Tibial nerve (tissue), 4 donors: ENCODE measurements at places on chromosomes 7 and 10. TPM values are rescaled to one million over a fixed set of nuclear protein-coding genes. Genes with fewer than 3 reads are reported as not detected.

DNA sequence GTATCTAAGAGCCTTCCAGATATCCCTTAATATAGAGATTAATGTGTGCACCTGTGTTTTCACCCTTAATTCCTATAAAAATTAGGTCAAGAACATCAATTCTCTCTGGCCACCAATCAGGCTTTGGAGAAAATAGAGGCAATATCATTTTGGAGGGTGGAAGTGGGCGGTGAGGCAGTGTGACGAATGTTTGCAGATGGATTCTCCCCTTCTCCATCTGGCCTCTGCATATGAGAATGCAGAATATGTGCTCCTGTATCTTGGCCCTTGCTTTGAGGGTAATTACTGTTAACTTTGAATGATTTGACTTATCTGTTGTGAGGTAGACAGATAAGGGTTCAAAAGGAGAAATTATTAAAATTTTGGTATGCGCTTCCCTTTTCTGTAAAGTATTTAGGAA, 304.0 kb upstream of the NPSR1 start:
- no peak for DNase-seq

GRCh38 chr10:22685926-22686325, 28.5 kb downstream of the PIP4K2A start:
- peak; percentile 44 for DNase-seq

- DNase-seq = no peak
Measured at GRCh38 chr10:62985807-62986600, 147.1 kb upstream of the NRBF2 start.

- no peak for DNase-seq
Measured at GRCh38 chr10:103894441-103894864, 23.5 kb downstream of the STN1 start.

- no peak for DNase-seq
Measured at GRCh38 chr7:3480197-3480596, 179.1 kb downstream of the SDK1 start.

DNA sequence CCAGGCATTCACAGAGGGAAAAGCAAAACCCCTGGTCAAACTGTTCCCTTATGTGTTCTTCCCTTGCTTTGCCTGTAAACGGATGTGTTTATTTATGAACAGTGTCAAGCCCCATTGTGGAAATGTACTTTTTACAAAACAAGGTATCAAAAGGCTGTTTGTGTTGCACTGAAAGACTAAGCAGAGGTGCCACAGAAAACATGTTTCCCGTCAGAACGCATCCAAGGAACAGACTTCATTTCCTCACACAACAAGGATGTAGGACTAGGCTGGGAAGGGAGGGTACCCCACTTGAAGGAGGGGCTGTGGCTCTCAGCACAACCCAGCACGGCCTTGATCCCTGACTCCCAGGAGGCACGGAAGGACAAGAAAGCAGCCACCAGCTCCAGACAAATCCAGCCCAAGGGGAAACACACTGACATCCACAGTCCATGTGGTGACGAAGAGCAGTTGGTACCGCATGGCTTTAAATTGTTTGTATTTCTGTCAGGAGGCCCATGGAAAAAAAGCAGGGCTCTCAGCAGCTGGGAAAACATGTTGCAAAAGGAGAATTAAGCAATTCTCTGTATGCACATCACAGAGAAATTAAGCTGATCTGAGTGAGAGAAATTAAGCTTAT, 85.6 kb downstream of the RNF216 start:
- DNase-seq = peak; percentile 34

DNA sequence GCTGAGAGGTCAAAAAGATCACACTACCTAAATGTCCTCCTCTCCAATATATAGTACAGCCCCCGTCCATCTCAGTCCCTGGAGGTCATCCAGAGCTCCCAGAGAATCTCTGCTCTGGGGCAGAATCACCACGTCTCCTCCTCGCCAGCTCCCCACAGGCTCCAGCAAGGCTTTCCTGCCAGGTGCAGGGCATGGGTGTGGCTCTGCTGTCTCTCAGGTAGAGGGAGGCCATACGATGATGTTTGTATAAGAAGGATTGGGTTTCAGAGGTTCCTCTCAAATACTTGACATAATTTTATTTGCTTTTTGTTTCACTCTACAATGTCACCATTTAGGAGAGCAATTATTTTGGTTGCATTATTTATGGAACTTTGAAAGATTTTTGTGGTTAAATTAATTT, 98.3 kb upstream of the PRSS58 start:
- no peak for DNase-seq

DNA sequence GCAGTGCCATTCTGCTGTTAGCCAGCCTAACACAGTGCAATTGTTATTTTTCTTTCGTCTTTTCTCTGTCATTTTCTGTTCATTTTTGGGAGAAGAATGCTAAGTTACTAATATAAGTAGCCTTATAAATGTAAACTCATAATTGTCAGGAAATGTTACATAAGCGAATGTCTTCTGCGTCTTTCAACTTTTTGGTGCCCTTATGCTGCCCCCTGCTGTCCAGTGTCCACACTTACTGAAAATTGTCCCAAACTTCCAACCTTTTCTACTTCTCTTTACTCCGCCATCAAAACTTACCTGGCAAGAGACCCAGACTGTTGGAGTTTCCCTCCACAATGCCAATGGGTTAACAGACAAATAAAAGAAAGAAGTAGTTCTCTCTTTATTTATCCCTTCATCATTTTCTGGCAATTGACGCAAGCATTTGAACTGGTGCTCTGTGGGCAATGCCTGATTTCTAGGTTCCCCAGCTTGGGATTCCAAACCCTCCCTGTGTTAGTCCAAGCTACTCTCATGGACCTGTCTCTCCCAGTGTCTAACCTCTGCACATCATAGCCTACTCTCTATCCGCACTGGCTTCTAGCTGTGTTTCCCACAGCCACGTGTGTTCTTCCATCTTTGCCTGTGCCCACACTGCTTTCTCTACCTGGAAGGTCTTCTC, 21.0 kb upstream of the EPC1 start:
- DNase-seq = peak; percentile 67

CCDC172 gene
- total RNA-seq = not detected

MMD2 gene
- 0.63 TPM for total RNA-seq

- no peak for DNase-seq
Measured at GRCh38 chr7:113548137-113548536, 370.7 kb downstream of the PPP1R3A start.

PCGF6 gene
- 35.4 TPM for total RNA-seq

SLC16A12 gene
- total RNA-seq = 25.8 TPM

DNA sequence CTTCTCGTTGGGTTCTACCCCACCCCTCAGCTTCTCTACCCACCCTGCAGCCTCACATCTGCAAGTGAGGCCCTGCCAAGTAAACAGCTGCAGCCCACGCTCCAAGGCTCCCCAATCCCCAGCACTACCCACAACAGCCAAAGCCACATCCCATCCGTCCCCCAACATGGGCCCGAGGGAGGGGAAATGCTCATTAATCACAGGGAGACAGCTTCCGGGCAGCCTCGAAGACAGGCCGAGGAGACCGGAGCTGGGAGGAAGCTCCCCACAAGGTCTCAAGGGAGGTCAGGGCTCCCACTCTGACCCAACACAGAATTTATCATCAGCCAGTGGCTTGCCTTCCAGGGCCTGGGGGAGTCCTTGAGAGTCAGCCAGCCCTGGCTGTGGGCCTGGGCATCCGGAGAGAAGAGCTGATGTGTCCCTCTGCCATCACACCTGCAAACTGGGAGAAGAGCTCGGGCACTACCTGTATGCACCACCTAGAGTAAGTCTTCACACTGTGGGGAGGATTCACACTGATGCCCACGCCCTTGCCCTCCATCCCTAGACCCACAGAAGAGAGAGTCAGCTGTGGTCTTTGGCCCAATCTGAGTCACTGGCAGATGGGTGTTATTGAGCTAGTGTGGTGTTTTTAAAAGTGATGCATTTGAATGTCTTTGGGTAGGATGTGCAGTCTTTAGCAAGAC, 115.5 kb upstream of the ZMIZ1 start:
- DNase-seq = no peak

CRPPA gene
- 3.9 TPM for total RNA-seq

- DNase-seq = no peak
Measured at GRCh38 chr10:102610441-102610887, 33.8 kb upstream of the TRIM8 start.

DNA sequence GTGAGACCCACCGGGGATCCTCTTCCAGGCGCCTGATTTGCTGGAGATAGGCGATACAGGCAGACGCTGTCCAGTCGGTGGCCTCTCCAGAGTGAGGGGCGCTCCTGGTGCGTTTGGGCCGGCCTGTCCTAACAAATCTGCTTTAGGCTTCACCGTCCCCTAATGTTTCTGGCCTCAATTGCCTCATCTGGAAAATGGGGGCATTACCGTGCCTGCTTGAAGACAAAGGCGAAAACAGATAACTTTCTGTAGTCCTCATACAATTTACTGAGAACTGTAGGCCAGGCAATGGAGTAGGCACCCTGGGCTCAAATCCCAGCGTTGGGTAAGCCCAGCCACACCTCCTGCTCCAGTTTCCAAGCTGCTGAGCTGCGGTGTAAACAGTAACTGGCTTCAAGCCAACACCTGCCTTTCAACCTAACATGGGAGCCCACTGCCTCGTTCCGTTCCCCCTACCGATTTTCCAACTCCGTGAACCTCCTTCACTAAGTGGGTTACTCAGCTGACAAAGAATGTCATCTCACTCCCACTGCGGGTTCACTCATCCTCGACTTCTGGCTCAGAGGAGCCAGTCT, 589 bp upstream of the ZFAND4 start:
- peak; percentile 11 for DNase-seq

DNA sequence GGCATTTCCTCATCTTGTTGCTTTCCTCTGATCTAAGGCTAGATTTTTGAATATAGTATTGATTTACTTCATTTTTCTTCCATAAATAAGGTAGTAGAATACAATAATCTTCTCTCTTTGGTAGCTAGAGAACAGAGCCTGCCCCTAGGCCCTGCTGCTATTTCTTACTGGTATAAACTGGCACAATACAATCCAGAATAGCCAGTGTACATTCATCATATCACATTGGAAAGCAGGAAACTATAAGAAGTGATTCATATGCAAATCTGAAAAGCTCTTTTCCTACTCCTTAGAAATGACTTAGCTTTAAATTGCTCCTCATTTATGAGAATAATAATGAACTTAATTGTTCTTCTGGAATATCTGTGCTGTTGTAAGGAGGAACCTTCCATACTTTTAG, 100.2 kb downstream of the KCND2 start:
- DNase-seq = no peak

DNA sequence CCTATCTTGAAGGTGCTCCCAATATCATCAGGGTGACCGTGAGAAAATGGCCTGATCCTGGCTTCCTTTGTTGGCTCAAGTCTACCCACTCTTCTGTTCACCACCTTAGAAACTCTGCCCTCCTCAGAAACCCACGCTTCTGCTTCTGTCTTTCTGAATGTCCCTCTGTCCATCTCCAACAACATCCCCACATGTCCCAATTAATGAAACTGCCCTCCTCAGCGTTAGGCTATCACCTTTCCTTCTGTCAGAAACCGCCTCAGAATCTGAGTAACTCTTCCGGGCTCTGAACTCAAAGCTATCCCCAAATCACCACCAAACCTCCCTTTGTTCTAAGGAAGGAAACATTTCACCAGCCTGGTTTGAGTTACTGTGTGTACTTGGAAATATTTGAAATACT, 315.8 kb upstream of the ZNF32 start:
- DNase-seq = no peak

C7orf57 gene
- total RNA-seq = not detected

CALML3 gene
- not detected for total RNA-seq

RBM20 gene
- total RNA-seq = 2.5 TPM

- DNase-seq = no peak
Measured at GRCh38 chr7:116173051-116174028, 37.0 kb upstream of the TES start.

- DNase-seq = no peak
Measured at GRCh38 chr10:77016278-77016815, 621.3 kb downstream of the KCNMA1 start.

- no peak for DNase-seq
Measured at GRCh38 chr10:60735244-60735643, 43.0 kb upstream of the CDK1 start.

PARP12 gene
- total RNA-seq = 54.2 TPM

EIF5AL1 gene
- total RNA-seq = 0.90 TPM

NACAD gene
- 6.5 TPM for total RNA-seq

- DNase-seq = no peak
Measured at GRCh38 chr10:86758189-86759072, 2.0 kb downstream of the BMPR1A start.

DNA sequence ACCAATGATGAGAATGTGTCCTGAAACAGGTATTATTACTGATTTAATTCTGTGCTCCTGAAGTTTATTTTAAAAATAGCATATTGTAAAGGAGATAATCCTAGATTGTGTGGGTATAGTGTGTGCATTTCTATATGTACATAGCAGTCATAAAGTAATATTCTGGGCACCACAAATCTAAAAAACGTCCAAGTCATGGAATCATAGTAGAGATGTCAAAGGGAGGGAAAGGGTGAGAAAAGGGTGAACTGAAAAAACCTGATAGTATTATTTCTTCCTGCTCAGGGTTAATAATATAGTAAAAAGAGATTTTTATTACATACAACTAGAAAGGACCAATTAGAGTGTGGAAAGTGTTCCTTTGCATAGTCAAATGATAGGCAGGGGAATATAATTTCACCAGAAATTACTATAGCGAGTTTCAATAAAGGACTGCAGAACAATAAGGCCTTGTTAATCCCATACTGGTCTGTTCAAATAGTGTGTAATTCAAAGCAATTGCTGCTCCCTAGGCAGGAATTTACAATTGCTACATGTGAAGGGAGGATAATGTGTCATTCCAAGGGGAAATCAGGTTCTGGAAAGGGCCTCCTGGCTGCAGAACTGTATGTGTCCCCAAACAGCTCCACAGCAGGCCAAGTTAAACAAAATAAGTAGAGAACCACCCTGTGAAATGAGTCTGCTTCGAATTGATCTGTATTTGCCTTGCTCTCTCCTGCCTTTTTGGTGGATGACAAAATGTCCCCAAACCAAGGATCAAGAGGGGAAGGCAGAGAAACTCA, 42.5 kb upstream of the KMT2E start:
- DNase-seq = no peak

- no peak for DNase-seq
Measured at GRCh38 chr7:39294022-39294421, 272.2 kb upstream of the YAE1 start.

GRCh38 chr7:45681596-45682357, 107.6 kb downstream of the ADCY1 start:
- DNase-seq = peak; percentile 2

SORCS1 gene
- total RNA-seq = 85.0 TPM

DNA sequence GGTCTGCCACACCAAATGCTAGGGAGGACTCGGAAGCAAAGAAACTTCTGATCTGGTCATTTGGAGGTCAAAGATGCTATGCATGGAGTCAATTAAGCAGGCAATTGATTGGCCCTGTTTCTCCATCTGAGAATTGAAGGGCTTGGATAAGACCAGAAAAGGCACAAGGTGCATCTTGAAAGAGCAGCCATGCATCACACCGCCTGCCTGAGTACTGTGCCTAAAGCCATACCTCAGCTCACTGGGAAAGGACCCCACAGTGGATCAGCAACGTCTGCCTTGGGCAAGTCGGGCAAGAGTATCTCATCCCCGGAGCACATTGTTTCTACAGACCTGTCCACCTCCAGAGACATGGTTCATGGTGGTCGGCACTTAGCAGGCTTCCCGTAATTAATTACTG, 42.4 kb downstream of the DLG5 start:
- no peak for DNase-seq

DNA sequence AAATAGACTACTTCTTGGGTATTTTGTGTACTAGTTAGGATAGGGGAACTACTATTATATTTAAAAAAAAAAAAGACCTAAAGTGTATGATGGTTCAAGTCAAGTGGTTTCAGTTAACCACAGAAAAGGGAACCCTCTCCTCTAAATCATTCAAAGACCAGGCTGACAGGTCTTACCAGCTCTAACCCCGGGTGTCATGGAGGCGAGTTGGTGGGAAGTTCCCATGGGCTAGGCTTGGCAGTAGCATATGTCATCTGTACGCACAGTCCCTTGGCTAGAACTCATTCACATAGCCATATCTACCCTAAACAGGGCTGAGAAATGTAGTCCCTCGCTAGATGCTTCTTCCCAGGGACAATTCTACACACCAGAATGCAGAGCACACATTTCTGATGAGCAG, 37.7 kb upstream of the KCNMA1 start:
- DNase-seq = no peak
